ENCODE measurements at places on chromosomes 11 and 22. TPM values are rescaled to one million over a fixed set of nuclear protein-coding genes. Genes with fewer than 3 reads are reported as not detected.

The MYBPC3 gene
- total RNA-seq = not detected

The RGL4 gene
- total RNA-seq = not detected

The MYRF gene
- total RNA-seq = 0.17 TPM

The SLC37A2 gene
- 0.26 TPM for total RNA-seq

The NXPE1 gene
- total RNA-seq = not detected

The SYNGR1 gene
- 13.0 TPM for total RNA-seq

The HBE1 gene
- total RNA-seq = 0.33 TPM

The PRR14L gene
- total RNA-seq = 14.4 TPM

The CTSC gene
- total RNA-seq = 75.8 TPM

The H19 gene
- 55.0 TPM for total RNA-seq

The CYP2R1 gene
- total RNA-seq = 13.9 TPM

The MYO18B gene
- 0.17 TPM for total RNA-seq

The SSTR3 gene
- not detected for total RNA-seq

The LYVE1 gene
- total RNA-seq = 0.17 TPM

The FOLR3 gene
- total RNA-seq = 0.99 TPM

The ROM1 gene
- total RNA-seq = 9.9 TPM

The PRAME gene
- total RNA-seq = not detected

The SUSD2 gene
- total RNA-seq = 0.77 TPM

The THY1 gene
- total RNA-seq = 105 TPM

The HEPN1 gene
- not detected for total RNA-seq

The C22orf23 gene
- 0.17 TPM for total RNA-seq

The CRYBA4 gene
- total RNA-seq = not detected

The HEPHL1 gene
- total RNA-seq = not detected

The OR4A15 gene
- not detected for total RNA-seq

The OR5P2 gene
- not detected for total RNA-seq

The CD248 gene
- total RNA-seq = 52.6 TPM

The GP1BB gene
- 1.8 TPM for total RNA-seq

The C11orf21 gene
- not detected for total RNA-seq

The CARNS1 gene
- total RNA-seq = under 0.01 TPM

The INS gene
- total RNA-seq = not detected

The MOGAT2 gene
- not detected for total RNA-seq

The CARD16 gene
- 102 TPM for total RNA-seq
